Stimulated activated CD4-positive, alpha-beta T cell treated with anti-CD3 and anti-CD28 coated beads, Interleukin-15, amount 100 ng/mL, for 1 hour (primary cell): ENCODE measurements at places on chromosomes 5 and 9.

DNA sequence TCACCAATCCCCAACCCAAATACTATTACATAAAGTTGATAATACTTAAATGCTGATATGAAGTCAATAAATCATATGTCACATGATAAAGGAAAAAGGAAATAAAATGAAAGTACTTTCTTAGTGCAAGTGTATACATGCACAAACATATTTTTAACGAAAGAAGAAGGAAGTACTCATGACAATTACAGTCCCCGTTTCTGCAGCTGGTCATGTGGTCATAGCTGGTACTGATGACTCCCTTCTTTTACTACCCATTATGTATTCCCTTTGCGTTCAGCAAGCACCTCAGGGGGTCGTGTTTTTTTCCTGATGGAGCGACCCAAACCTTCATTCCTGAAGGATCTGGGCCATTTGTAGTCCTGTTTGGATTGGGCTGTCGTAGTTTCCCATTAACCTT, 27.3 kb downstream of the CENPP start:
- DNase-seq: no peak

GRCh38 chr5:107123014-107123413, 547.7 kb downstream of the EFNA5 start:
- no peak for DNase-seq

DNA sequence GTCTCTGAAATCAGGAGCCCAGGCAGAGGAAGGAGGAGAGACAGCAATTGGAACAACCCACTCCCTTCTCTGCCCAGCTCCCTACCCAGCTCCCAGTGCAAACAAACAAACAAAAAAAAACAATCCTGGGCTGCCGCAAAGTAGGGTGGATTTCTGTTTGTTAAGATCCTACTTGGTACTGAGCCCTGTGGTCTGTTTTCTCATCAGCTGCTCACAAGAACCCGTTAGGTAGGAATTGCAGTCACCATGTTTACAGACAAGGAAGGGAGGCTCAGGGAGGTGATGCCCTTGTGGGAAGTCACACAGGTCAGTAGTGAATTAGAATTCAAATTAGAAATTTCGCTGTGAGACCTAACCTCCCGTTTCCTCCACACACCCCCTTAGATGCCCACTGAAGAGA, 128.8 kb upstream of the RAD23B start:
- DNase-seq: no peak

GRCh38 chr5:173736374-173736773, 119.9 kb upstream of the BOD1 start:
- DNase-seq: no peak

DNA sequence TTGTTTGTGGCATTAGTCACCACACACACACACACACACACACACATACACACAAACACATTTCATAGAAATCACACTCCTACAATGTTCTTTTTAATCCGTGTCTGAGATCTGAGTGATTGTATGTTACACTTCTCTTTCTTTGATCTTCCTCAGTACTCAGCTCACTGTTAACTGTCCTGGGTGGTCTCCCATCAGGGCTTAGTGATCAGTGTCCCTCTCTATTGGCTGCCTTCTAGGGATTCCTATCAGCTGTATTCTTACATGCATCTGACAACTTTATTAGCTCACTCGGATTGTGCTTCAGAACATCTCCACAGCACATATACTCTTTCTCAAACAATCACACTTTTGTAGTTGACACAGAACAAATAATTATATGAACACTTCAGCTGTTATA, 170.2 kb upstream of the POU5F2 start:
- no peak for DNase-seq

- peak; percentile 10 for DNase-seq
Measured at GRCh38 chr5:55231029-55231918, 2.1 kb downstream of the CCNO start.

DNA sequence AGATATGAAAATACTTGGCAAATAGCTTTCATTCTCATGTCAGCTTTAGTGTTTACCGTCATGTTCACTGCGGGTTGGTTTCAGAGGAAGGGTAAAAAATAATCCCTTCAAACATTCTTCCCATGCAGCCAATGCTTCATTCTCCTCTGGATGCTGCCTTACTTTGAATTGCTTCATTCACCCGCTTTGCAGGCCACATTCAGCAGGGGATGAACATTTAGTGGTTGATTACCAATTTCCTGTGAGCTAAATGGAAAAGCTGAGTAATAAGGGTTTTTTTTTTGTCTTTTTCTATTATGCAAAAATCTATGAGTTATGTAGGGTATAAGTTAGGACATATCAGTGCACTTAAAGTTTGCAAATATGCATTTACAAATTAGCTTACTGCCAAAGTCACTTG, 96.3 kb upstream of the MEF2C start:
- no peak for DNase-seq

GRCh38 chr5:163458778-163459385, 1.0 kb downstream of the NUDCD2 start:
- no peak for DNase-seq

DNA sequence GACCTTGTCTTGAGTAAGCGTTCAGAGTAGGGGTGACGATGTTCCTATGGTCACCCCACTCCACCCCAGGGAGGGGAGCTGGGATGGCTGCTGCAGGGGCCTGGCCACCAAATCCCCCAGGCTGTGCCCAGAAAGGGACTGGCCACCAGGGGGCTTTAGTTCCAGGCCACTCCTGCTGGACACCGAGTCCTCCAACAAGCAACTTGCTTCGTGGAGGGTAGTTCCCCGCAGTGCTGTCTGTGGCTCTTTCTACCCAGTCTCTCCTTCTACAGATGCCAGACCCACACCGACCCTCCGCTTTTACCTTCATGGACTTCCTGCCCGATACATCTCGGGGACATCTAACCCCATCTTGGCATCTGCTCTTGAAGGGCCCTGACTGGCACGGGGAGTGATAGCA, 35.7 kb upstream of the GABRP start:
- DNase-seq: no peak

DNA sequence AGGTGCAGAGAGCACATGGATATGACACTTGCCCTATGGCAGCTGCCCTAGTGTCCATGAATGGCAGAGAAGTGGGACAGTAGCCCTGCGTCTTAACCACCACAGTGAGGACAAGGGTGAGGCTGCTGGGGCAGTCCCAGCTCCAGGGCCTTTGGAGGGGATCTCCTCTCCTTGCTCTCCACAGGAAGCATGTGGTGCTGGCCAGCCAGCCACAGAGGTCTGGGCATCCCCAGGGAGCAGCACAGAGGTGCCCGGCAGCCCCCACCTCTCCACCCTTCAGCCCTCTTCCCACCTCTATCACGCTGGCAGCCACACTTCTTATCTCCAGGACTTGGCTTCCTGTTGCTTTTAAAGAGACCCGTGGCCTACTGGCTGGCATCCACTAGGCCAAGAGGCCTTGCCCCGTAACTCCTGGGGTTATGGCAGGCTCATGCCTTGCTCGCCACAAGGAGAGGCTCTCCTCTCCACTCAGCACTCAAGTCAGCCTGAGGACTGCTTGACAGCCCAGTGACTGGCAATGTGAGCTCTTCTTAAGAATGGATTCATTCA, 21.9 kb downstream of the CSF2 start:
- DNase-seq: no peak

- DNase-seq: no peak
Measured at GRCh38 chr5:114412510-114413171, 50.8 kb downstream of the KCNN2 start.

GRCh38 chr9:91036826-91037510, 235.3 kb downstream of the SYK start:
- peak; percentile 33 for DNase-seq

DNA sequence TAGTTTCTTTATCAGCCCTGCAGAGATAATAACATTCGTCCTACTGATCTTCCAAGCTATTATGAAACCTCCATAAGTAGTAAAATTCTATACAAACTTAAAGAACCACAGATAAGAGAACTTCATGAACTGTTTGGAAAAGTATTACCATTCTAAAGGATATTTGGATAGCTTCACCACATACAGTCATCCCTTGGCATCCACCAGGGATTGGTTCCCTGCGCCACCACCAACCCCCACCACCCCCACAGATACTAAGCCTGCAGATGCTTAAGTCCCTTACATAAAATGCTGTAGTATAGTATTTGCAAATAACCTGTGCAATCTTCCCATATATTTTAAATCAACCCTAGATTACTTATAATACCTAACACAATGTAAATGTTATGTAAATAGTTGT, 61.4 kb upstream of the SHISAL2B start:
- DNase-seq: no peak

DNA sequence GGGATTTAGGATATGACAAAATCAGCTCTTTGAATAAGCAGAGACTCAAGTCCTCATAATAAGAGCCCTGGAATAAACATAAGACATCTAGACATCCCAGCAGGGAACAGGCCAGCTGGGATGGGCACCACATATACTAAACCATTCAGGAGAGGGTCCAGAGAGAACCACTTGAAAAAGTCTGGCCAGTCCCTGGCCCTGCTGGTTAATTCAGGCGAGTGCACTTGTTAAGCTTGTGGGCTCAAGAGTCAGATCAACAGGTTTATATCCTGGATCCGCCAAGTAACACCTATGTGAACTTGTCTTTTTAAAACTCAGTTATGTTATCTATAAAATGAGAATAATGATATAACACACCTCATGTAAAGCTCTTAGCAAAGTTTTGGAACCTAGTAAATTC, 63.3 kb downstream of the CAVIN4 start:
- no peak for DNase-seq

GRCh38 chr9:91282292-91282691, 79.4 kb downstream of the AUH start:
- no peak for DNase-seq

DNA sequence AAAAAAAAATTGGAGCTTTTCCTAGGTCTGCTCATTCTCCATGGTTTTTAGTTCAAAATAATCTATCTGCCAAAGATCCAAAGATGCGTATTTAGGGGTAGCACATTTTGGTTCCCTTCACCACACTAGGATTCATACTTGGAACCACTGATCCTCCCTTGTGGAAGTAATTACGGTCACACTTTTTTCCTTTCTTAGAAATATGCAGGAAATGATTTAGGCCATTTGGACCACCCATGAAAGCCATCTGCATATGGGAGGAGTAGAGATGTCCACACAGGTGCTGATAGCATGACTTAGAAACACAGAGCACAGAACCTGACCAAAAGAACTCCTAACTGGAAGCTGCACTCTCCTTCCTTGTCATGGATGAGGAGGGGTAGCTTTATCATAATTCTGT, 105.9 kb upstream of the RAI14 start:
- DNase-seq: no peak

DNA sequence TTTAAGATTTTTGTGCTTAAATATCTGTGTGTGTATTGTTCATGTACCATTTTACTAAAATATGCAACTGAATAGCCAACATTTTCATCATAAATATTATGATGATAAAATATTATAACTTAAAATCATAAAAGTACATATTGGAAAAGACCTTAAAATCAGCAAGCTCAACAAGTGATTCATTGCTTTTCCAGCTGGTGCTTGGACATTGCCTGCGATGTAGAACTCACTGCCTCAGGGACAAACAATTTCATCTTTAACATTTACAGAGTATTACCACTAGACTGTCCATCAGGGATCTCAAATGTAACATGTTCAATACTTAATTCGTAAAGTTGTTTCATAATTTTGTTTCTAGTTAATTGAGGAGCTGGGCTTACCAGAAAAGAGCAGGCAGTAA, 17.5 kb upstream of the SMARCA2 start:
- no peak for DNase-seq

DNA sequence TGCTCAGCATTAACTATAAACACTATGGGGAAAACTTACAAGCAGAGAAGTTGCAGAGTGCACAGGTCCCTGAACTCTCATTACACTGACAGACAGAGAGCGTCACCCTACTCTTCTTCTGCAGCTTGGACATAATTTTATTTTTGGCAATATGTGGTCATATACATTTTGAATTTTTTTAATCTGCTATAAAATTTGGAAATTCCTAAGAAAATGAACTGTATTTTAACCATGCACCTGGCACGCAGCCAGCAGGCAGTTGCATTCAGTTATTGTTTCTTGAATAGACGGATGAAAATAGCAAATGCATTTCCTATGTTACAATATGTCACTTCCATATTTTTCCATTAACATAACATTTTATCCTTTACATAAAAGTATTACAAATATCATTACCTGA, 100.2 kb downstream of the SLC25A46 start:
- no peak for DNase-seq

GRCh38 chr5:138450971-138451370, 12.1 kb downstream of the REEP2 start:
- DNase-seq: no peak

- DNase-seq: no peak
Measured at GRCh38 chr9:35771943-35772342, 17.9 kb upstream of the MSMP start.

DNA sequence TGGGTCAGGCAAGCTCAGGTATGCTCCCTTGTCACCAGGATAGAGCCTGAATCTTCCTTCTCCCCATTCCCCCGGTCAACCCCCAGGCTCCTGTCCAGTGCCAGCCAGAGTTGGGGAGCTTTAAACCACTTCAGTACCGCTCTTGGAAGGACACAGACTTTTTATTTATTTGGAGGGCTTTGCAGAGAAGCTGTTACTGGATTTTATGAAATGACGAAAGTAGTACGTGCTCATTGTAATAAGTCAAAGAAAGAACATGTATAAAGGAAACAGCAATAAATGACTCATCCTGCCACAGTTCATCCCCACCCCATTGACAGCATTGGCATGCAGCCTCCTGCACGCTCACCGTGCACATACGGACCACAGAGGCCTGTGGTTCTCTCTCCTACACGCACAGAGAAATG, 230.3 kb downstream of the AUH start:
- DNase-seq: no peak

GRCh38 chr5:139064613-139065012, 133.6 kb downstream of the SIL1 start:
- DNase-seq: no peak

DNA sequence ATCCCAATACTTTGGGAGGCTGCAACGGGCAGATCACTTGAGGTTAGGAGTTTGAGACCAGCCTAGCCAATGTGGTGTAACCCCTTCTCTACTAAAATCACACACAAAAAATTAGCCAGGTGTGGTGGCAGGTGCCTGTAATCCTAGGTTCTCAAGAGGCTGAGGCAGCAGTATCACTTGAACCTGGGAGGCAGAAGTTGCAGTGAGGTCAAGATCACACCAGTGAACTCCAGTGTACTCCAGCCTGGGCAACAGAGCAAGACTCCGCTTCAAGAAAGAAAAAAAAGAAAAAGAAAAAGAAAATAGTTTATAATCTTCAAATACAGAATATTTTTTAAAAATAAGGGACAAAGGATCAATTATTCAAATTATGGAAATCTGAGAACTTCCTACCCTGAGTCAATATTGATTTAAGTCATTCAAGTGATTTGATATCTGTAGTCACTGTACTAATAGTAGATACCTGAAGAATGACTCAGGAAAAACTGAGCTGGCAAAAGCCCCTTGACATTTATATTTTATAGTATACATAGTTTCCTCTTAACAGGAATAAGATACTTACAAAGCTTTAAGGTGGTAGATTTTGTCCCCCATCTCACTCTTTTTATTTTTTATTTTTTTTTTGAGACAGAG, 61.8 kb downstream of the PTBP3 start:
- DNase-seq: no peak

- no peak for DNase-seq
Measured at GRCh38 chr9:15622318-15622971, 69.6 kb downstream of the CCDC171 start.
